ENCODE measurements at places on chromosomes 7 and 10.

GRCh38 chr10:126016156-126016805, 119.9 kb downstream of the FANK1 start:
- DNase-seq, result no peak

GRCh38 chr10:725302-725701, 35.8 kb upstream of the DIP2C start:
- no peak for DNase-seq

DNA sequence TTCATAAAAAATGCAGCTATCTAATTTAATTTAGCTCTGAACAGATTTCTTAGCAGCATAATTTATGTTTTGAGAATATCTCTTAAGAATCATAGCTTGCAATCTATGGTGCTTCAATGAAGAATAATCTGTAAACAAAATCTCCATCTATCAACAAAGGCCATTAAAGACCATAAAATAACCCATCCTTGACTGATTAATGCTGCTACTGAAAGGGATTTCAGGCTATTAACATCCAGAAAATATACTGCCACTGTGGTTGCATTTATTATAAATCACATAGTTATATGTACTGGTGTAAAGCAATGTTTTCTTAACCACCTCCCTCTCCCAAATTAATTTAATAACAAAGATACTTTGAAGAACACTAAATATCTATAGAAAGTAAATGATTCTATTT, 191.6 kb downstream of the PCDH15 start:
- no peak for DNase-seq

GRCh38 chr10:79392506-79393176, 45.4 kb downstream of the PPIF start:
- DNase-seq, result no peak

DNA sequence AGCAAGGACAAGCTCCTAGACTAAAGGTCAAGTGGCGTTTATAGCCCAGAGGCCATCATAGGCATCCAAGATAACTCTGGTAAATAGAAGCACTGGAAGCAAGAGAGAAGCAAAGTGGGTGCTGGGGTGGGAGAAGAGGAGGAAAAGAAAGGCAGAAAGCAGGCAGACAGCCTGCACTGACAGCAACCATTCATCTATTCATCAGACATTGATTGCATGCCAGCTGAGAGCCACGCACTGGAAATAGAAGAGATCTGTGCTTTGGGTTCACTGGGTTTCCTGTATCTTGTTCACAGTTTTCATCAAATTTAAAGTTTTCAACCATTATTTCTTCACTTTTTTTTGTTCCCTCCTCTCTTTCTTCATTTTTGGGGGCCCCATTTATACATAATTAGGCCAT, 4.7 kb upstream of the SLIT1 start:
- no peak for DNase-seq

GRCh38 chr7:143049362-143049761, 2.8 kb upstream of the OR6V1 start:
- DNase-seq, result no peak

DNA sequence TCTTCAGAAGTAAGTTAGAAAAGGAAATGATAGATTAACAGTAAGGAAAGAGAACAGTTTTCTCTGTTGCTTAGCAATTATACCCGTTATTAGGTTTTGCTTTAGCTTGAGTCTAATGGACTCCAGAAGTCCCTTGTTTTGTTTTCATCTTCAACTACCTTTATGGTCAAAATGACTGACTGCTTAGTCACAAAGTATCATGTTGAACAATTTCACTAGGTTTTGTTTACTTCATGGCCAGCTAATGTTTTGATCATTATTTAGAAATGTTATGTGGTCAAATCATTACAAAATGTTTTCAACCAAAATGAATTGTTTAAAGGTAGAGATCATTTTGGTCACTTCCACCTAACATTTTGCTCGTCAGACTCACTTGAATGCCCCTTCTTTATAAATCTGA, 1.9 kb downstream of the UBN2 start:
- no peak for DNase-seq

GRCh38 chr10:62112300-62112699, 156.3 kb downstream of the RTKN2 start:
- DNase-seq, result no peak

GRCh38 chr7:11203224-11203623, 229.6 kb downstream of the PHF14 start:
- DNase-seq, result no peak

- DNase-seq, result no peak
These were observed 43.7 kb downstream of the CPVL start for GRCh38 chr7:29102558-29103151.

DNA sequence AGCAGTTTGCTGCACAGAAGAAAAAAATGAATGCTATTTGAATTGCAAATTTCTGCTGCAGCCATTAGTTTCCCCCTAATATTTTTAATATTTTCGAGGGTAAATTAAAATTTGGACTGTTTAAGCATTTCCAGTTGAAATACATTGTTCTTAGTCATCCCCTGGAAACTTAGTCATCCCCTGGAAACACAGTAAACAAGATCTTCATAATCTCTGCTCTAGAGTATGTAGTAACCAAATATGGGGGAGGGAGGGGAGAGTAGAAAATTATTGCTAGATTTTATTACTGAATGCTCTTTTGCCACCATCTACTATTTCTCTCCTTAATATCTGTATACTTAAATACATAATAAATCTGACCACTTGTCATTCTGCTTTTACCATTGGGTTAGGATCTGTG, 1053.3 kb downstream of the SORCS1 start:
- DNase-seq, result no peak

DNA sequence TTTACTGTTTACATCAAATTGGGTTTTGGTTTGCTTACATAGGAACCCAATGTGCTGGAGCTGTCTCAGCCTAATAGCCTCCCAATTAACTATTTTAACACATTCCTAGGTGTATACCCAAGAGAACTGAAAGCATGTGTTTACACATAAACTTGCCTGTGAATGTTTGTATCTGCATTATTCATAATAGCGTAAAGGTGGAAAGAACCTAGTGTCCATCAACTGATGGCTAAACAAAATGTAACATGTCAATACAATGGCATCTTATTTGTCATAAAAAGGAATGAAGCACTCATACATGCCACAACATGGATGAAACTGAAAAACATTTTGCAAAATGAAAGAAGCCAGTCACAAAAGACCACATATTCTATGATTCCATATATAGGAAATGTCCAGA, 160.6 kb upstream of the EEPD1 start:
- DNase-seq, result no peak

- DNase-seq, result no peak
These were observed 166.9 kb upstream of the PRSS1 start for GRCh38 chr7:142582351-142582750.

DNA sequence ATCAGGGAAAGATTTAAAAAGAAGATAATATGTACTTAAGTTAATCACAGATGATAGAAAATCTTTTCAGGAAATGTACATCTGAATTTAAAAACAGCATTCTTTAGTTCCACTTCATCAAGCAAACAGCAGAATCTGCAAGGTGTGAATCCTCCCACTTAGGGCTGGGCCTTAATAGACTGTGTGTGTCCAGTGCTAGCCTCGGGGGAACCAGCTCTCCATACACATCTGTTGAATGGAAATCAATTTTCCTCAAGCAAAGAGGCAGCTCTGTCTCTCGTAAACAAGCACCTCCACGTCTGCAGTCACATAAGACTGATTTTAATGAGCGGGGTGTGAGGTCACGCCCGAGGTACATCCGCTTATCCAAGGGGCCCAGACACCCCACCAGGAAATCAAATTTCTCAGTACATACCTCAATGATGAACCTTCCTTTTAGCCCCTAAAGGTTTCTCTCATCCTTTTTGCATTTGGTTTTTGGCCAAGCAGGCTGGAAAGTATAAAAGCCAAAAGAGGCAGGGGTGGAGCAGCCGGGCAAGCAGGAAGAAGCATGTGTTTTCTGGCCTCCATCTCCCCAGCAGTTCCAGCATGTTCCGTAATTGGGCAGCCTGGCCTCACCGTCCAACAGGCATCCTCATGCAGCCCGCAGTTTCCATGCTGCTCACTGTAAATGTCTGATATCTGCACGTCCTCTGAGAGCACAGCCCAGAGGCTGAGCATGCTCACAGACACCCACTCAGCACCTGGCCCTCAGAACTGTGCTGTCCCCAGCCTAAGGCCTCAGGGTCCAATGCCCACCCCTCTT, 131.3 kb downstream of the GLI3 start:
- no peak for DNase-seq

GRCh38 chr10:89164920-89165319, 42.2 kb downstream of the CH25H start:
- no peak for DNase-seq

- DNase-seq, result no peak
These were observed 19.2 kb downstream of the MMRN2 start for GRCh38 chr10:86938260-86938659.

- no peak for DNase-seq
These were observed 21.7 kb downstream of the STARD3NL start for GRCh38 chr7:38199782-38200181.

GRCh38 chr7:15853832-15854470, 167.5 kb upstream of the MEOX2 start:
- no peak for DNase-seq

DNA sequence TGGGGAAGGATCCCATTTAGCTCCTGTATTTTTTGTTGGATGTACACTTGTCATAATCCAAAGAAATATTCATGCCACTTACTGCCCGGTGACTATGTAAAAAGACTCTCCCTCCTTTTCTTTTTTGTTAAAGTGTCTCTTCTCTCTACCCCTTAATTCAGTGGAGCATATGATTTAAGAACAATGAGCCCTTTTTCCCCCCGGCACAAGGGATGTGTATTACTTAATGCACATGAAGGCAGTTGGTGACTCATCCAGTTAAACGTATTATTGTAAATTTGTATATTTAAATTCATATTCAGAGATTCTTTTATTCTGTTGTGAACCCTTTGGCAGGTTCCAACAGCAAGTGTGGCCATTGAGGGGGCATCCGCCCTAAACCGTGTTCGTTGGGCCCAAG, 241.9 kb downstream of the SLC25A13 start:
- no peak for DNase-seq

DNA sequence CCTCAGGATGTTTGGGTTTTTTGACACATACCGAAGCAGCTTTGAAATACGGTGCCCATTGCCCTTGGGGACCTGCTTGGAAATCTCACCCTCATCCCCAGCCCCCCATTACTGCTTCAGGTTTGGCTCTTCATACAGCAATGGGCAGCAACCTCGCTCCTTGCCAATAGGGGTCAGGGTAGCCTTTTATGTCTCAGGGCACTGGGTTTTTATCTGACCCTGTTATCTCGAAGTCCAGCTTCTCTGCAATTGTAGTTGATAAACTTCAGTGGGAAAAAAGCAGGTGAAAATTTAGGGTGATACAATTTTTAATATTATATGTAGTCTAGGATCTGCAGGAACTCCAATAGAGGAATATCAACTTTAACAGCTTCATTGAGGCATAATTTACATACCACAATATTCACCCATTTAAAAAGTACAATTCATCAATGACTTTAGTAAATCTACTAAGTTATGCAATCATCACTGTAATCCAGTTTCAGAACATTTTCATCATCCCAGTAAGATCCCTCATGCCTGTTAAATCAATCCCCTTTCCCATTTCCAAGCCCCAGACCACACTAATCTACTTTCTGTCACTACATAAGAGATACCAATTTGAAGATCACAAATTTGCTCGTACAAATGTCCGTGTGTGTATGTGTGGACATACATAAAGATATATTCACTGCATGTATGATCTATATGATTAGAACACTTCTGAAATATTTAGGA, 386.2 kb downstream of the KCNMA1 start:
- DNase-seq, result no peak

DNA sequence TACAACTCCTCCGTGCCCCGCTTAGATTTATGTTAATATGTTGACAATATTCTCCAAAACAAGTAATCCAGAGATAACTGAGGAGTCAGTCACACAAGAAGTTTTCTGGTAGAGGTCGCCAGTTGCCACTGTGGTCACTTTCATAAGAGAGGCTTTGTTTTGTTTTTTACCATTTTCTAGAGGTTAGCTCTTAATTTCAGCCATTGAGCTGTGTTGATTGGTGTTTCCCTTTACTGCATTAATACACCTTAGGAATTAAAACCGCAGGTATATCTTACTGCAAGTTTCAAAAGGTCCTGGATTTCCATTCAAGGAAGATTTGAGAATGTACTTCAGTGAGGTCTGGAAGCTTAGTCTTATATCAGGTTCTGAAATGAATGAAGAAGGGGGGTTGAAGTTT, 3.5 kb downstream of the BMI1 start:
- no peak for DNase-seq

DNA sequence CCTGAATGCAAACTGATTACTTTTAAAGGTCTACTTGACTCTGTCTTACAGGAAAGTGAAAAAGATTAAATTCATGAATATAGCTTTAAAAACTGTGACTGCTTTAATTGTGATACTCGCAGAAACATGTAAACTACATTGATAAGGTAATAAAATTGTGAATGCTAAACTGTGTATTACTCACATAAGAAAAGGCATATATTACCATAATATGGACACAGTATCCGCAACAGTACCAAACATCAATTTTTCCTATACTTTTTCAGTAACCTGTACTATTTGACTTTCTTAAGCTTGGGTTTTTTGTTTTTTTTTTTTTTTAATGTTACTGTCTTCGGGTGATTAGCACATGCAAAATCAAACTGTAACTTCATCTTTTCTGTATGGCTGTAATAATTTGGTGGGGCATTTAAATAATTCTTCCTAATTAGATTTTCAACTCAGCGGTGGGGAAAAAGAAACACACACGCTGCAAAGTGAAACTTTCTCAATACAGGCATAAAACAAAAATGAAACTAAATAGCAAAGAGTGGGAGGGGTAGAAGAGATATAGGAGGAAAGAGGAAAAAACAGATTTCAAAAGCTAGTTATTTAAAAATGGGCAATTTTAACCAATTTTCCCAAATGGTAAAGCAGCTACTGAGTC, 23.2 kb downstream of the NT5C3A start:
- no peak for DNase-seq

- no peak for DNase-seq
These were observed 173.6 kb downstream of the PRKCQ start for GRCh38 chr10:6406220-6407033.

- DNase-seq, result no peak
These were observed 18.6 kb downstream of the OPALIN start for GRCh38 chr10:96339956-96340904.

DNA sequence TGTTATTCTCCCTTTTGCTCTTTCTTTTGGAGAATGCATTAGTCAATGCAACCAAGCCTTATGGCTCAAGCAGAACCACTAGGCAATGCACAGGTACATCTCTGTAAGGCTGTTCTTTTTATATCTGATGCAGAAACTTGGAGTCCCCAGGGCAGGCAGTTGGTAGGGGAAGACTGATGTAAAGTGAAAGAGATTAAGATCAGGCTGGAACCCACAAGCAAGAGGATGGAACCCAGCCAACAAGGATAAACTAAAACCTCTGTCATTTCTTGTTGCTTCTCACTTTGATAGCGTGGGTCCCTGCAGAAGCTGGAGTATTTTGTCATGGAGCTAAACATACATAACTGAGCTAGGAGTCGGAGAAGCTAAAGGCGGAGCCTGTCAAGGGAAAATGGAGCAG, 142.9 kb downstream of the GPAM start:
- no peak for DNase-seq
